ENCODE measurements at places on chromosomes 1 and 21. TPM values are rescaled to one million over a fixed set of nuclear protein-coding genes. Genes with fewer than 3 reads are reported as not detected.

DNA sequence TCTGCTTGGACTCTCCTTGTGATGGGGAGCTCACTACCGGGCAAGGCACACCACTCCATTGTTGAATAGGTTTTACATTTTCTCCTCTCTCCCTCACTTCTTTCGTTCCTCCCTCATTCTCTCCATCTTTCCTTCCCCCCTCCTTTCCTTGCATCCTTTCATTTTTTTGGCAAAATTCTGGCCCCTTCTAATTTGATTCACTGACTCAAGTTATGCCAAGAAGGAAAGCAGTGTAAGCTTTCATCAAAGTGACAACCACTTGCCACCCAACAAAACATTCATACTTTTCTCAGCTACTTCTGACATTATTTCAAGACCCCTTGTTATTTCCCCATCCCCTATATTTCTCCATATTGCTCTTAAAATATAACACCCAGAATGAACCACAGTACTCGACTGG is 68.4 kb downstream of the CACNA1E start:
- no peak for DNase-seq

SLC6A17 gene
- 0.03 TPM for total RNA-seq

DNA sequence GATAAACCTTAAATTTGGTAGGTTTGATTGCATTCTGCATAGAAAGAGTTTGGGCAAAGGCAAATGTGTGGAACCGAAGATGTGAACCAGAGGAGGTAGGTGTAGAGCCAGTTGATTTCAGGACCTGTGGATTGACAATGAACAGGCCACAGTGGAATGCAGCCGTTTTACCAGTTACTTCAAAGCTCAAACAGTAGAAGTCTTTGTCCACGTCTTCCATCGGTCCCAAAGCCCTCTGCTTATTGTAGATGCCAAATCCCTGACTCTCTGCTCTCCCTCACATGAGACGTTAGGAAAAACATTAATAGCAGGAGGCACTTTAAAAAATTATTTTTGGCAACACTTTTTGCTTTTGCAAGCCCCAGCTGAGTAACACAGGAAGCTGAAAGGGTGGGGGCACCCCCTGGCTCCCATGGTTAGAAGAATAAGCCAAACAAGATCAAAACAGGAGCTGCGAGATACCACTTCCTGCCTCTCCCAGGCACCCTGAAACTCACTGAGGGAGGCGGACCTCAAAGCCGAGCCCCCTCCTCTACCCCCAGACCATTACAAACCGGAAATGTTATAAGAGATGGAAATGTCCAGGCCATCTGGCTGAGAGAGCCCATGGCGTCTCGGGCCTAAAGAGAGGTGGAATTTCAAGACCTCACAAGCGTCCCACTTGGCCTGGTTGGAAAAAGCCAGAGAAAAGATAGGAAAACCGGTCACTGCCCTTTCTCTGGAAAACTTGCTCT is 13.5 kb downstream of the TRAF3IP3 start:
- DNase-seq = peak; percentile 79

GRCh38 chr1:184221087-184221486 is 165.7 kb upstream of the C1orf21 start:
- DNase-seq = no peak

NPHS2 gene
- not detected for total RNA-seq

DNA sequence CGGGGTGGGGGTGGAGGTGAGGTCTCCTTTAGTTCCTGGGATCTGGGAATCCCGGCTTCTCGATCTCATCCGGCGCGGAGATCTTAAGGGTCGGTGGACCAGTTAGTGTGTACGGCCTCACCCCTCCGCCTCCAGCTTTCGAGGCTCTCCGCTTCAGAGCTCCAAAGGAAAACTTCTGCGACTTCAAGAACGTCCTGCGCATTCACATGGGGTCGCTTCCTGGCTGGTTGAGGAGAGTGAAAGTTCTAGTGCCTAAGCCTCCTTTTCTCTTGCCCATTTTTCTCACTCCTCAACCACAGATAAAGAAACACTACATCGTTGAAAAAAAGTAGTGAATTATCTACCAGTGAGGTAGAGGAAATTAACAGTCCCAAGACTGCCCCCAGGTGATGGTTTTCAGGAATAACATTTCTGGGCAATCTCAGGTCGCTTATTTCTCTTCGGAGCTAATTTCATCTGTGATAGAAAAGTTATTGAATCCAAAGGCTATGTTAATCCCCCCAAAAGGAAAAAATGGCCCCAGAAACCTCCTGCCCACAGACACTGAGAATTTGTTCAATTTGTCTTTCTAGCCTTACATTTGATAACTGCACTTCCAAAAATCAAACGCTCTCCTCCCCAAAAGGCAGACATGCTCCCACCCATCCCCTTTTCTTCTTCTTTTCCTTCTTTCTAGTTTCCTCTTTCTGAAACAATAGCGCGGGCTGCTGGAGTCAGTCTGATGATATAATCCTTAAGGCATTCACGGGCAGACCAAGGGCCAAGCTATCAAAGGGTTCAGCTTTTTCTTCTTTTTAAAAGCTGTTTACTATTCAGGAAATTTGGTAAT is 20.6 kb upstream of the TBX15 start:
- DNase-seq = no peak

Data from left lung (tissue), 14 donors.